ENCODE measurements at places on chromosomes 2 and 18. TPM values are rescaled to one million over a fixed set of nuclear protein-coding genes. Genes with fewer than 3 reads are reported as not detected.

DNA sequence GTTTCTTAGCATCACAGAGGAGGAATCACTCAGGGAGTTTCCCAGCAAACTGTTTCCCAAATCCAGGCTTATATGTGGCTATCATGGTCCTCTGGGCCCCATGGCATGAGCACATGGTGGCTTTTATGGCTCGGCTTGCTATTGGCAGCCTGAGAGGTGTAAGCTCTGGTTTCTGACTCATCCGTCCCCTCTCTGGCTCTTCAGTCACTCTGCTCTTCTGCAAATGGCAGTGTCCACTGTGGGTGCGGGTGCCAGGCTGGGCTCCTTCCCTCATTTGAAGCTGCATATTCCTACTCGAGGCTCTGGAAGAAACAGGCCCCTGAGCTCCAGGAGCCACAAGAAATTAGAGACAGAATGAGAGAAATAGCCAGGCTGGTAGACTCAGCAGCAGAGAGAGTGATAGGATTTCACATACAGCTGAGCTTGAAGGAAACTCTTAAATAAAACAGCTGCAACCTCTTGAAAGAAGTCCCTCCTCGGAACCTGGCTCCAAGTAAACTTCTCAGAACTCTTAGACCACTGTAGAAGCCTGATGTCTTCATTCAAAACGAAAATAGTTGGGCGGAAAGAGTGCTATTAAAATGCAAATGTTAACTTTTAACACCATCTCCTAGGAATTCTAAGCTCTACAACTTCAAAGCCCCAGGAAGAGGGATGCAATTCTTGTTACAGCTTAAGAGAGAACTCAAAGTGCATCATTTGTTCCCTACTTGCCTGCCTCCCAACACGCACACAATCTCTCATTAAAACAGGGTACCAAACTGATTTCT lies 212.6 kb upstream of the SP5 start:
- no peak overlapping the region for H3K4me3 ChIP-seq
- H3K27me3 ChIP-seq: no peaks in the 10 kb centered on the region
- H3K4me1 ChIP-seq: no peaks in the 10 kb centered on the region
- no peak overlapping the region for H3K27ac ChIP-seq
- no peak for DNase-seq

GRCh38 chr18:41324020-41324791 lies 630.8 kb upstream of the PIK3C3 start:
- H3K36me3 ChIP-seq: no peaks in the 10 kb centered on the region
- no peak overlapping the region for H3K4me3 ChIP-seq
- no peaks in the 10 kb centered on the region for H3K27me3 ChIP-seq
- DNase-seq: no peak
- H3K4me1 ChIP-seq: no peaks in the 10 kb centered on the region

The THADA gene
- 31.9 TPM for total RNA-seq

- H3K36me3 ChIP-seq: no peaks in the 10 kb centered on the region
- H3K4me1 ChIP-seq: no peaks in the 10 kb centered on the region
- DNase-seq: no peak
- H3K27me3 ChIP-seq: no peaks in the 10 kb centered on the region
- H3K27ac ChIP-seq: no peak overlapping the region
- H3K4me3 ChIP-seq: no peak overlapping the region
These were observed 21.8 kb upstream of the NT5C1B start for GRCh38 chr2:18611184-18611583.

The METTL5 gene
- 19.9 TPM for total RNA-seq

- DNase-seq: no peak
- H3K27me3 ChIP-seq: no peaks in the 10 kb centered on the region
- no peak overlapping the region for H3K27ac ChIP-seq
- H3K36me3 ChIP-seq: no peaks in the 10 kb centered on the region
These were observed 435.1 kb downstream of the MTX2 start for GRCh38 chr2:176704282-176704858.

DNA sequence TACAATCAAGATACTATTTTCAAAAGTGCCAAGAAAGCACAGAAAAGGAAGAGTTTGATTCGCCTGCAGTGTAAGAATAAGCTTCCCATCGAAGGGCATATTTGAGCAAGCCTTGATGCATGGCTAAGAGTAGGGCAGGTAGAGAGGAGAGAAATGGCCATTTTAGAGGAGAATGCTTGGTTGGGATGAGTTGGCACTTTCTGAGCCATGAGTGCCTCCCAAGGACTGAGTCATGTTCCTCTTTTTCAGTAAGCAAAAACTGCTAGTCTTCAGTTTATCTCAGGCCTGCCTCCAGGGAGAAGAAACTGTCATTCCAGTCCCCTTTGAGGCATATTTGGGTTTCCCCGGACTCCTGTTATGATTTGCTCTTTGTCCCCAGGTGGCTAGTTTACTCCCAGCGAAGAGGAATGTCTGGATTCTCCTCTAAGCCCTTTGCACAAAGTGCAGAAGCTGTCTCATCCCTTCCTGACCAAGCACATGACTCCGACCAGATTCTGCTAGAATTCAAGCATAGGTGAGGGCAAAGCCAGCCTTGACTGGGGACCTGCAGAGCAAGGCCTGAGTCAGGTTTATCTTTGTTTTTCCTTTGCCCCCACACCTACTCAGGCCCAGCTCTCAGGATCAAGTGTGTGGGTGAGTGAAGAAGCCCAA lies 115.2 kb downstream of the TTC32 start:
- no peaks in the 10 kb centered on the region for H3K4me1 ChIP-seq
- no peaks in the 10 kb centered on the region for H3K36me3 ChIP-seq
- no peak overlapping the region for H3K27ac ChIP-seq
- H3K27me3 ChIP-seq: no peaks in the 10 kb centered on the region
- H3K4me3 ChIP-seq: no peak overlapping the region
- no peak for DNase-seq

DNA sequence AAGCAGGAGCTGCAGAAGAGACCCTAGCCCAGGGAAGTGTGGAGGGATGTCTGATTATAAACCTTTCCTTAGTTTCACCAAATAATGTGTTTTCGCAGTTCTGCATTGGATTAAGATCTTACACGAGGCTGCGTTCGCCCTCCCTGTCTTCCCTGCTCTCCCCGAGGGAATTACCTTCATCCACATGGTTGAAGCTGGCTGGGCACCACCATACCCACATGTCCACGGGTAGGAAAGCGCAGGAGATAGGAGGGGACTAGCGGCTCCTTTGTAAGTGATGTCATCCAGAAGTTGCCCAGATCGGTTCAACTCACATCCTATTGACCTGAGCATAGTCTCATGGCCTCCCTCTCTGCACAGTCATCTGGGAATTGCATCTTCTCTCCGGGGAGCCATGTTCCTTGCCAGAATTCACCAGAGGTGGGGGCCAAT lies 1.1 kb downstream of the TTL start:
- H3K27ac ChIP-seq: no peak overlapping the region
- no peaks in the 10 kb centered on the region for H3K36me3 ChIP-seq
- H3K4me3 ChIP-seq: peak overlapping the region; percentile 85

DNA sequence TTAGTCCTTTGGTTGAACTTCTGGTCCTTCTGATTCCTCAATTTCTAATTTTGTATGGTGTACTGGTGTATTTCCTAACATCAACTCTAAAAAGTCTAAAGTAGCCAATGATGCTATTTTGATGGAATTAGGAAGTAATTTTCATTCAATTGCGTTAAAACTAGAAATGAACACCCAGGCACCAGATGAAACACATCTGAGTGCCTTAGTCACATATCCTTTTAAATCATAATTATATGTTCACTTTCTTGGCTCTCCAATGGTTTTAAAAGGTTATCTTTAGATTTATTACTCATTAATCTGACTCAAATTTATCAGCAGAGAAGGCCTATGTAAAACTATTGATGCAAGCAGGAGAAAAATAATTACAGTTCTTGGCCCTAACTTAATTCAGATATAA lies 119.7 kb downstream of the GAREM1 start:
- H3K4me3 ChIP-seq: no peak overlapping the region
- H3K27ac ChIP-seq: no peak overlapping the region
- H3K4me1 ChIP-seq: peaks cover 5% of the 10 kb centered on the region
- no peaks in the 10 kb centered on the region for H3K27me3 ChIP-seq
- H3K36me3 ChIP-seq: no peaks in the 10 kb centered on the region

GRCh38 chr2:49004036-49004626 lies 150.2 kb downstream of the FSHR start:
- H3K4me1 ChIP-seq: no peaks in the 10 kb centered on the region
- H3K36me3 ChIP-seq: no peaks in the 10 kb centered on the region
- no peak overlapping the region for H3K4me3 ChIP-seq
- no peak for DNase-seq
- no peak overlapping the region for H3K27ac ChIP-seq
- H3K27me3 ChIP-seq: no peaks in the 10 kb centered on the region

- H3K27me3 ChIP-seq: no peaks in the 10 kb centered on the region
- no peak for DNase-seq
- H3K27ac ChIP-seq: no peak overlapping the region
- H3K4me3 ChIP-seq: no peak overlapping the region
- H3K36me3 ChIP-seq: no peaks in the 10 kb centered on the region
- H3K4me1 ChIP-seq: no peaks in the 10 kb centered on the region
These were observed 24.9 kb downstream of the PECR start for GRCh38 chr2:216056739-216057138.

- no peaks in the 10 kb centered on the region for H3K4me1 ChIP-seq
- no peaks in the 10 kb centered on the region for H3K36me3 ChIP-seq
- H3K27ac ChIP-seq: no peak overlapping the region
- H3K4me3 ChIP-seq: no peak overlapping the region
- no peak for DNase-seq
These were observed 27.8 kb downstream of the NXPH2 start for GRCh38 chr2:138752197-138752956.

The RFTN2 gene
- 21.2 TPM for total RNA-seq

GRCh38 chr2:190468814-190469569 lies 60.8 kb downstream of the MFSD6 start:
- H3K4me3 ChIP-seq: no peak overlapping the region
- H3K36me3 ChIP-seq: no peaks in the 10 kb centered on the region
- H3K4me1 ChIP-seq: peaks cover 16% of the 10 kb centered on the region
- peak; percentile 64 for DNase-seq
- H3K27me3 ChIP-seq: no peaks in the 10 kb centered on the region
- H3K27ac ChIP-seq: no peak overlapping the region

The PIEZO2 gene
- 8.5 TPM for total RNA-seq

GRCh38 chr18:27120246-27120645 lies 64.9 kb downstream of the CHST9 start:
- no peak overlapping the region for H3K27ac ChIP-seq
- no peak overlapping the region for H3K4me3 ChIP-seq
- H3K4me1 ChIP-seq: no peaks in the 10 kb centered on the region

GRCh38 chr2:149463328-149464002 lies 124.1 kb downstream of the MMADHC start:
- no peak overlapping the region for H3K27ac ChIP-seq
- H3K36me3 ChIP-seq: no peaks in the 10 kb centered on the region
- DNase-seq: no peak
- H3K4me1 ChIP-seq: no peaks in the 10 kb centered on the region
- H3K27me3 ChIP-seq: no peaks in the 10 kb centered on the region
- H3K4me3 ChIP-seq: no peak overlapping the region

GRCh38 chr18:25187521-25188192 lies 164.3 kb downstream of the ZNF521 start:
- no peak overlapping the region for H3K4me3 ChIP-seq
- H3K36me3 ChIP-seq: no peaks in the 10 kb centered on the region
- peaks cover 2% of the 10 kb centered on the region for H3K4me1 ChIP-seq
- H3K27ac ChIP-seq: no peak overlapping the region

The SCN2A gene
- total RNA-seq: 0.90 TPM

- no peak overlapping the region for H3K4me3 ChIP-seq
- H3K4me1 ChIP-seq: no peaks in the 10 kb centered on the region
- no peak overlapping the region for H3K27ac ChIP-seq
- no peaks in the 10 kb centered on the region for H3K27me3 ChIP-seq
- no peak for DNase-seq
- no peaks in the 10 kb centered on the region for H3K36me3 ChIP-seq
These were observed 32.5 kb downstream of the IDH1 start for GRCh38 chr2:208222351-208222750.

- H3K36me3 ChIP-seq: no peaks in the 10 kb centered on the region
- no peak for DNase-seq
- peaks cover 2% of the 10 kb centered on the region for H3K4me1 ChIP-seq
- H3K4me3 ChIP-seq: no peak overlapping the region
These were observed 31.5 kb downstream of the CPO start for GRCh38 chr2:206970589-206971360.

- H3K27me3 ChIP-seq: no peaks in the 10 kb centered on the region
- H3K36me3 ChIP-seq: no peaks in the 10 kb centered on the region
- H3K27ac ChIP-seq: no peak overlapping the region
- DNase-seq: no peak
These were observed 208.1 kb upstream of the KLHL14 start for GRCh38 chr18:32980896-32981295.

DNA sequence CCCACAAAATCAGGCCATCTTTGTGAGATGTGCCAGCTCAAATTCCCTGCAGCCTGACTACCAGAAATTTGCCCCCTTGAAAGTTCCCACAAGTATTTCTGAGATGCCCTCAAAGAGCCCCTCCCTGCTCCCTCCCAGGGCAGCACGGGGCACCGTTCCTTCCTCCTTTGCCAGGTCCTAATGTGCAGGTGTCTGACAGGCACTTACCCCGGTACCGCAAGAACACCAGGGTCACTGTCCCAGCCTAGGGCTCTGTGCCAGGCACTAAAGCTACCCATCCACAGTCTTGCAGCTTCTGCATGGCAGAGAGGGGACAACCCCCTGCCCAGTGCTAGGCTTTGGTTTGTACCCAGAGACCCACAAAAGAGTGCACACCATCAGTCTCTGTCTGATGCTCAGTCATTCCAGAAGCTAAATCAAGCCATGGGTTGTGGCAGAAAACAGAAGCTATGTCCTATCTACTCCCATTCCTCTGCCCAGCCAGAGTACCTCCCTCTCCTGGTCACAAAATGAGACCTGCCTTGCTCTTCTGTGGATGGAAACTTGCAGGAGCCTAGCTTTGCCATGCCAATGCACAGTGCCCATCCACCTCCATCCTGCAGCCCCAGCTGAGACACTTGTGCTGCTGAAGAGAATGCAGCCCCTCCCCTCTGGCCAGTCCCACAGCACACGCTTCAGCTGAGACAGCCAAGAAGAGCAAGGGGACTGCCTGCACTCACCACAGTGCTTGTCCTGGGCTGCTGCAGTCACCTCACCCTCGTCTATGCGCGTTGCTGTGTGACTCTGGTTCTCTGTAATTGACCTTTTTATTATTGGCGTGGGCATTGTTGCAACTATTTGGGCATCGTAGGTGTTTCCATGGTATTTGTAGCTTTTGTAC lies 48.7 kb downstream of the INPP5D start:
- DNase-seq: no peak
- no peaks in the 10 kb centered on the region for H3K4me1 ChIP-seq

The TMBIM1 gene
- total RNA-seq: 114 TPM

DNA sequence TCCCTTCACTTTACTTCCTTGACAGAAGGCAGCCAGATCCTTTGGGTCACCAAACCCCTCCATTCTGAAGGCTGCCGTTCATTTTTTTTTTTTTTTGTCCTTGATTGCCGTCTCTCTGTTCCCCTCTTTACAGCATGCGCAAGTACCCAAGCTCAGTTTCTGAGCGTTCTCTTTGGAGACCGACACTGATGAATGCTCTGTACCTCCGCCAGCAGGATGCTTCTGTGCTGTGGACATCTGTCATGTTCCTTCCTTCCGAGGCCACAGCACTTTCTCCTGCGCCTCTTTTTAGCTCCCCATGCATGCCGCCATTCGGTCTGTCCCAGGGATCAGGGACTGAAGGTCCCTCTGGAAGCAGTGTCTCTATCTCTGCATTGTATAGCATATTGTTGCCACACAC lies 278.7 kb upstream of the RAB12 start:
- H3K27ac ChIP-seq: no peak overlapping the region
- H3K4me3 ChIP-seq: no peak overlapping the region
- no peak for DNase-seq
- no peaks in the 10 kb centered on the region for H3K36me3 ChIP-seq
- H3K27me3 ChIP-seq: no peaks in the 10 kb centered on the region

- H3K4me3 ChIP-seq: no peak overlapping the region
- H3K4me1 ChIP-seq: peaks cover 5% of the 10 kb centered on the region
- H3K27me3 ChIP-seq: no peaks in the 10 kb centered on the region
- no peak for DNase-seq
- no peaks in the 10 kb centered on the region for H3K36me3 ChIP-seq
These were observed 609.5 kb downstream of the EPHA4 start for GRCh38 chr2:220962556-220962955.

The LOXHD1 gene
- not detected for total RNA-seq

The GTF3C2 gene
- 49.6 TPM for total RNA-seq

The FEV gene
- not detected for total RNA-seq

The C2orf66 gene
- 0.20 TPM for total RNA-seq
